ENCODE measurements at places on chromosomes 2 and 18.

GRCh38 chr2:216507220-216508160 lies 8.8 kb downstream of the RPL37A start:
- DNase-seq: no peak

DNA sequence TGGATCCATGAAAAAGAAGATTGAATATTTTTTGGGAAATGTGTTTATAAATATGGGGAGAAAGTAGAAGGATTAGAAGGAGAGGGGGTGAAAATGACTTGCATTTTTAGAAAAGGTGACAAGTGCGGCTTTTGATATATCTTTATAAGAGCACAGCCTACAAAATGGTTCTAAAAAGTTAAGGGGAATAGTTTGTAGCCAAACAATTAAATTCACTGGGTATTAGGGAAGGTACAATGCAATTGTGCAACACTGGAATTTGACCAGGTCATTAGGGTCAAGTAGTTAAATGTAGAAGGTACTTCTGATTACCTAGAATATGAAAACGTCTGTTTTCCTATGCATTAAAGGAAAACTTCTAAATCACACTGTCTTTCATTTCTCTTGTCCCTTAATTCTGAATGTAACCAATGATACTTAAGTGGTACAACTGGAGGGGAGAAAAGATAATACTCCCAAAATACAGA lies 44.5 kb upstream of the SERTAD2 start:
- no peak for DNase-seq

DNA sequence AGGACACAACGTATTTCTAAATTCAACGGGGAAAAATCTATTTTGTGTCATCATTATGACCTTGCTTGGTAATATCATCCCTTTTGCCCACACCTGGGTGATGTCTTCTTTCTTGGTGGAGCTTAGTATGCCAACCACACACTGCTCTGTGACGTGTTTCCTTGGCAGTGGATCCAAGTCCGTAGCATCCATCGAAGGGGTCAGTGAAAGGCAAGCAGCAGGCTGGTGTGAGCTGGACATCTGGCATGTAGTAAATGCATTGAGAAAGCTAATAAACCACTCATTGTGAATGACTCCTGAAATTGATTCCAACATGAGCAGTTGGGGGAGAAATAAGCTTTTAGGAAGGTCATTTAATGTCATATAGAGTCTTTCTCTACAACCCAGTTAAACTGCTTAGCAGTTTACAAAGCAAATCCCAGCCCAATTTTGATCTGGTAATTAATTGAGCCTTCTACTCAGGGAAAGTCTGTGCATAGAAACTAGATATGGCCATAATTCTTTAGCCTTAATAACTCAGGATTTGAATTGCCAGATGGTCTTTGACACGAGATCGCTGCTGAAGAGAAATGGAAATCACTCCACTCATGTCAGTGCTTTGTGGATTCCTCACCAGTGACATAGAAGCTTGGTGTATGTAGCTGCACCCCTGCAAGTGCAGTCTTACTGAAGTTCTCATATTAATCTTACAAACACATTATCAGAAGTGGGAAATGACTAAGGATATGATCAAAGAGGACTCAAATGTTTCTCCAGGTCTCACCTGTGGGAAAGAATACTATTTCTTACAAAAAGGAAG lies 494.8 kb downstream of the CMPK2 start:
- peak; percentile 51 for DNase-seq

DNA sequence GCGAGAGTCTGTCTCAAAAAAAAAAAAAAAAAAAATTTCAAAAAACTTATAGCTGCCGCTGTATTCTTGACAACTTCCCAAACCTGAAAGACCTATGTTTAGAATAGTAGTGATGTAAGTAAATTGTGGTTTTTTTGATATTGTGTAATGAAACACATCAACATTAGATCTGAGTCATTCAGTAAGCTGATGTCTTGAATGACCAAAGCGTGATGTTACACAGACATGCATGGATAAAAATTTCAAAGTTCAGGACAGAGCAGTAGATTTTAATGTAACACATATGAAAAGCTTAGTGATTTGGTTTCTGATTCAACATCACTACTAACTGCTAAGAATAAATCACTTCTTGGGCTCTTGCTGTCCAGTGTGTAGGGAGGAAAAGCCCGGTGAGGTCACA lies 69.3 kb upstream of the MEX3C start:
- DNase-seq: peak; percentile 16

GRCh38 chr2:29729932-29730331 lies 191.5 kb downstream of the ALK start:
- DNase-seq: no peak
